ENCODE measurements at places on chromosomes 11 and 22. TPM values are rescaled to one million over a fixed set of nuclear protein-coding genes. Genes with fewer than 3 reads are reported as not detected.
A peak's percentile ranks its signal among the peaks of the same experiment; 100 is the strongest.

DNA sequence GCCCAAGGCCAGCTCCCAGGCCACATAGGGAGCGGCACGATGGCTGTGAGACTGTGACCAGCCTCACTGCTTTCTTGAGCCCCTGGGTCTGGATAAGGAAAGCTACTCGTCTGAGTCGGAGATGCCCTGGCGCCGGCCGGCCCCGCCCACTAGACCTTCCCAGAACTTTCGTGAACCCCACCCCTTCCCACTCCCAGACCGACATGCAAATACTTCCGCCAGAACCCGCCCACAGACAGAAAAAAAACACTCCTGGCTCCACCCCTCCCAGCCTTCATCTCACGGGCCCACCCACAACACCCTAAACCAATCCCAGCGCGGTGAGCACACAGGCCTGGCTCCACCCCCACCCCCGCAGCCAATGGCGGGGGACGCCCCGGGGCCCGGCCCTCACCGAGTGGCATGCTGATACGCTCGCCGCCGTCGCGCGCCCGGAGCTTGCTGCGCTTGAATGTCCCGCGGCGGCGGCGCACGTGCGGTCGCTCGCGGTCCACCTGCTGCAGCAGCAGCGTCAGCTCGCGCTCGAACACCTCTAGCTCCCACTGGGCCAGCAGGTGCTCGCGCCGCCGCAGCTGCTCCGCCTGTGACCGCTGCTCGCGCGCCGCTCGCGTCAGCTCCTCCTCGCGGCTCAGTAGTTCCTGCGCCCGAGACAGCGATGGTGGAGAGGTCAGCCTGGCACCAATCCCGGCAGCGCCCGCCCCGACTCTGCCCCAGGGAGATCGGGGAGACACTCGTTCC lies 7.0 kb downstream of the MAP3K11 start:
- DNase-seq, result no peak
- H3K27me3 ChIP-seq, result no peaks in the 10 kb centered on the region
- H3K4me1 ChIP-seq, result peaks cover 14% of the 10 kb centered on the region
- peaks cover 9% of the 10 kb centered on the region for H3K36me3 ChIP-seq
- H3K27ac ChIP-seq, result no peak overlapping the region

- peak overlapping the region; percentile 78 for H3K27ac ChIP-seq
- no peaks in the 10 kb centered on the region for H3K27me3 ChIP-seq
- peaks cover 47% of the 10 kb centered on the region for H3K4me1 ChIP-seq
- H3K4me3 ChIP-seq, result peak overlapping the region; percentile 70
- no peak for DNase-seq
- H3K36me3 ChIP-seq, result peaks cover 25% of the 10 kb centered on the region
Measured at GRCh38 chr22:40183029-40183581, 5.4 kb downstream of the TNRC6B start.

Gene LRRC10B
- not detected for total RNA-seq

DNA sequence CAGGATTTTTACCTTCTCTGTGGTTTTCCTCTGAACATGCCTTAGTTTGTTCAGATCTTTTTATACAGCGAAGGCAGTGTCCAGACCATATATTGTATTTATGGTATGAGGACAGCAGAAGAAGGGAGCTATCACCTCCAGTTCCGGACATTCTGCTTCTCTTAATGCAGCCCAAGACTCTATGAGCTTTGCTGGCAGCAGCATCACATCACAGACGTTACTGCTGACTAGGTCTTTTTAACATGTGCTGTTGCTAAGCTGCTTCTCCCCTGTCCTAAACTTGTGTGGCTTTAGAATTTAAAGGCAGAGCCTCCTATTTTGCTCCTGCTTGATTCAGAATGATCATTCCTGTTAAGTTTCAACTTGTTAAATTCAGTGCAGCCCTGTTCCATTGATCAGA lies 13.4 kb downstream of the MICAL2 start:
- H3K4me1 ChIP-seq, result peaks cover 46% of the 10 kb centered on the region
- no peak overlapping the region for H3K27ac ChIP-seq
- H3K4me3 ChIP-seq, result no peak overlapping the region

Gene ZC3H12C
- total RNA-seq, result 0.28 TPM

- no peak for DNase-seq
- H3K36me3 ChIP-seq, result no peaks in the 10 kb centered on the region
- no peak overlapping the region for H3K4me3 ChIP-seq
Measured at GRCh38 chr11:32386770-32387377, 48.5 kb downstream of the WT1 start.

DNA sequence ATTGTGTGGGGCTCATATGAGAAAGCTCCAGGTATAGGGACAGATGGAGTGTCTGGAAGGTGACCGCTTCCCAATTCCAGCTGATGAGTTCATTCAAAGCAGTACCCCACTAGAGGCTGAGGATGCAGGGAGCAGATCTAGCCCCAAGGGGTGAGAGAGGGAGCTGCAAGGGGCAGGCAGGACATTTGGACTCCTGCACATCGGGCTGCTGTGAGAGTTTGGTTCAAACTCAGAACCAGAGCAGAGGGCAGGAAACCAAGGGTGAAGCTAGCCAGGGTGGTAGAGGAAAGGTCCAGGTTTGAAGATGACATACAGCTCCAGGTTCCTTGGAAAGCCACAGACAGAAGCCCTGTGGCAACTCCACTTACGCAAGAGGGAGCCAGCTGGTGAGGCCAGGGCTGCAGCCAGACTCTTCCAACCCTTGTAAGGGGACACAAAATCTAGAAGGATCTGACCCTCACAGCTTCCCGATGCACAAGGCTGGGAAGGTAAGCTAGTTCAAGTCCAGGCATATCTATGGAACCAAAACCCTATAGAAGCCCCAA lies 1.9 kb downstream of the CSNK2A3 start:
- DNase-seq, result no peak
- no peaks in the 10 kb centered on the region for H3K4me1 ChIP-seq
- no peaks in the 10 kb centered on the region for H3K36me3 ChIP-seq
- no peak overlapping the region for H3K4me3 ChIP-seq
- no peak overlapping the region for H3K27ac ChIP-seq

DNA sequence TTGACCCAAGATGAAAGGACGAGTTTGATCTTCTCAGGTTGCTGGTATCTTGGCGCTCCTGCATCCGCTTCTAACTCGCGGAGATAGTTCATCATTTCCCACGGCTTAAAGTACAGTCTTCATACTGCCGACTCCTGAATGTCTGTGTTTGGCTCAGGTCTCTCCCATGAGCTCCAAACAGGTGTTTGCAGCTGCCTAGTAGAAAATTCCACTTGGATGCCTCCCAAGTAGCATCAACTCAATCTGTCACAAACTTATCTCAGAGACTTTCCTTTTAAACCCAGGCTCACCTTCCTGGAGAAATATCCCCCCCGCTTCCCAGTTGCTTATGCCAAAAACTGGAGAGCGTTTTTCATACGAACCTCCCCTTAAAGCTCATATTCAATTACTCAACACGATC lies 986.5 kb downstream of the TBC1D22A start:
- no peak overlapping the region for H3K4me3 ChIP-seq
- no peaks in the 10 kb centered on the region for H3K36me3 ChIP-seq
- H3K4me1 ChIP-seq, result no peaks in the 10 kb centered on the region
- no peak for DNase-seq
- peaks cover 4% of the 10 kb centered on the region for H3K27me3 ChIP-seq

DNA sequence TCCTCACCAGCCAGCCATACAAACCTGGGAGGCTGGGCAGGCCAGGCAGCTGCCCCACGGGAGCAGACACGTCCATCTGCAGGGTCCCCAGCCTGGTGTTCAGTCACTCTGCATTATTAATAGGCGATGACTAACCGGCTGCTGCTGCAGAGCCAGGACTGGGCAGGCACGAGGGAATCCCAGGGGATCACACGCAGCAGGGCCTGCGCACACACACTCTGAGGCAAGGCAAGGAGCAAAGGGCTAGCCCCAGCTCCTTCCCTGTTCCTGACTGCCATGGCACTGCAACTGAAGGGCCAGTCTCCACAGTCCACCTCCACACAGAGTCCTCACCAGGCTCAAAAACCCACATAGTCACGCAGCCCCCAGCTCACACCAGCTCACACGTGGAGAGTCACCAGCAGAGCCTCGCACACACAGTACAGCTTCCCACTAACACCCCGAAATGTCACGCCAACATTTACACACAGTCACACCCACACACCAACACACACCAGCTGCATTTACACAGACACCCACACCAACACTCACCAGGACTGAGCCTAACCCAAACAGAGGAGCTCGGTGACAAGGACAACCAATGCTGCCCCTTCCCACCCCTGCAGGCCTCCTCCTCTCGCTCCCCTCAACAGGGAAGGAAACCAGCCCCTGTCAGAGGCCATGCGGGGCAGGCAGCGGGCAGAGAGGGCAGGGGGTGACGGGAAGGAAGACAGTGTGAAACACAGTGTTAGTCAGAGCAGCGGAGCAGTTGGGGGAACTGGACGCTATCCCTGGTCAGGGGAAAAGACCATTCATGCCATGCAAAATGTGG lies 47.3 kb downstream of the NRXN2 start:
- no peak for DNase-seq
- H3K36me3 ChIP-seq, result no peaks in the 10 kb centered on the region
- no peak overlapping the region for H3K27ac ChIP-seq
- H3K4me1 ChIP-seq, result peaks cover 2% of the 10 kb centered on the region

- H3K4me3 ChIP-seq, result peak overlapping the region; percentile 93
- peak overlapping the region; percentile 90 for H3K27ac ChIP-seq
- peaks cover 7% of the 10 kb centered on the region for H3K36me3 ChIP-seq
- DNase-seq, result no peak
- H3K27me3 ChIP-seq, result peaks cover under 1% of the 10 kb centered on the region
Measured at GRCh38 chr11:64244966-64245365, 1.8 kb downstream of the PPP1R14B start.

Gene FOLR3
- total RNA-seq, result not detected

DNA sequence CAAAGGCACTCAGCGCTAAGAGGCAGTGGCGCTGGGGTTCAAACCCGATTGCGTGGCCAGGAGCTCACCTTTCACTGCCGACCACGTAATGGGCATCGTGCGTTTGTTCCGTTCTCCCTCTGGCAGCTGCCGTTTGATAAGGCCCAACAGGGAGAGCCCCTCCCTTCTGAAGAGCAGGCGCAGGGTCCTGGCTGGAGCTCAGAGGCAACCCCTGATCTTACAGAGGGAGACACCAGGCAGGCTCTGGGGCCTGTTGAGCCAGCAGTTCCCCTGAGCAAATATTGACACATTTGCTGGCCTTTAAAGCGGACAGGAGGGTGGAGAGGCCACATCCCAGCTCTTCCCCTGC lies 11.7 kb upstream of the C1QTNF6 start:
- H3K27me3 ChIP-seq, result no peaks in the 10 kb centered on the region
- peaks cover 35% of the 10 kb centered on the region for H3K4me1 ChIP-seq
- DNase-seq, result no peak
- no peaks in the 10 kb centered on the region for H3K36me3 ChIP-seq
- peak overlapping the region; percentile 97 for H3K27ac ChIP-seq
- peak overlapping the region; percentile 81 for H3K4me3 ChIP-seq

DNA sequence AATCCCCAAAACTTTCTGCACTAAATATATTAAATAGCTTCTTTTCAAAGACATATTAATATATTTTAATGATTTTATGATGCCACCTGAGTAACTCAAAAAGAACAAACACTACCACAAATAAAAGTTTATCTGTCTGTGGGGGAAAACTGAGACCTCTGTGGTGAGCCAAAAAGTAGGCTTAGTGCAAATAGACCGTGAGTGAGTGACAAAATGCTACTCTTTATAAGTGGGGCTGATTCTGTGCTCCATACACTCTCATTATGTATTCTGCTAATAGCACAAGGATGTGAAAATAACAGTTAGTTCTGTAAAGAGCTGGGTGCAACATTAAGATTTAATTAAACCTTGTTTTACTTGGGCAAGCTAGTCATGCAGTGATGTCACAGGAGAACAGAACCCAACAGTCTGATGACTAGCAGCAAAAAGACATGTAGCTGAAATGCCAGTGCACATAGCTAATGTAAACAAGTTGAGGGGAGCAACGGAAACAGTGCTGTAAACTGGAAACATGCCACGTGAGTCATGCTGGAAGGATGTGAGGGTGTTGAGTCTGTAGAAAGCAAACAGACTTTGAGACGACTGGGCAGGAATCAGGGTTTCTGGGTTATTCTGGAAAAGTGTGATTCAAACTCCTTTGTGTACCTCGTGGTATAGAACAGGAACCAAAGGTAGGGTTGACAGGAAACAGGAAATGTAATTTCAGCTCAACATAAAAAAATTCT lies 1130.4 kb downstream of the LRRC4C start:
- H3K4me1 ChIP-seq, result no peaks in the 10 kb centered on the region
- no peaks in the 10 kb centered on the region for H3K27me3 ChIP-seq
- no peak overlapping the region for H3K4me3 ChIP-seq
- no peak overlapping the region for H3K27ac ChIP-seq
- no peak for DNase-seq

Gene TSSK2
- total RNA-seq, result not detected

GRCh38 chr11:61707574-61707973 lies 27.4 kb downstream of the DAGLA start:
- no peak overlapping the region for H3K4me3 ChIP-seq
- no peaks in the 10 kb centered on the region for H3K36me3 ChIP-seq
- peaks cover 5% of the 10 kb centered on the region for H3K4me1 ChIP-seq
- H3K27me3 ChIP-seq, result peaks cover 13% of the 10 kb centered on the region

- no peaks in the 10 kb centered on the region for H3K4me1 ChIP-seq
- H3K36me3 ChIP-seq, result no peaks in the 10 kb centered on the region
- H3K27me3 ChIP-seq, result no peaks in the 10 kb centered on the region
- no peak for DNase-seq
- no peak overlapping the region for H3K27ac ChIP-seq
Measured at GRCh38 chr11:110508786-110509185, 79.0 kb downstream of the FDX1 start.

DNA sequence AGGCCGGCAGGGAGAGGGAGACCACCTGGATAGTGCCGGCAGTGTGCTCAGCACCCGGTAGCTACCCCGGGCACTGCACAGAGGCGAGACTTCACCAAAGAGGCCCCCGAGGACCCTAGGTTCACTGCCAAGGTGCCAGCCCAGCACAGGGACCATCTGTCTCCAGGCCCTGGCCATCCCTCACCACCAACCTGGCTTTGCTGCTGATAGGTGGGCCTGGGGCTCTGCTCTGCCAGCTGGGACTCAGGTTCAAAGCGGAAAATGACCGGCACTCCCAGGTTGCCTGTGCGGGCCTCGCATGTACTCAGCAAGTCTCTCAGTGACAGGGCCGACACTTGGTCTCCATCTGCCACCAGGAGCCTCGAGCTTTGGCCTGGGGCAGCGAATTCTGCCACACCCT lies 812.2 kb downstream of the BRD1 start:
- no peak overlapping the region for H3K27ac ChIP-seq
- no peaks in the 10 kb centered on the region for H3K4me1 ChIP-seq
- no peaks in the 10 kb centered on the region for H3K36me3 ChIP-seq
- H3K27me3 ChIP-seq, result no peaks in the 10 kb centered on the region
- no peak overlapping the region for H3K4me3 ChIP-seq

Gene NAALADL1
- 22.3 TPM for total RNA-seq

Gene CDCA5
- 95.7 TPM for total RNA-seq

Data from activated naive CD8-positive, alpha-beta T cell treated with anti-CD3 and anti-CD28 coated beads, Interleukin-2, amount 10 ng/mL, durations not matched to agents 7 days and 5 days (primary cell).